Calu3 (cell line): ENCODE measurements at places on chromosomes 11 and 22.

DNA sequence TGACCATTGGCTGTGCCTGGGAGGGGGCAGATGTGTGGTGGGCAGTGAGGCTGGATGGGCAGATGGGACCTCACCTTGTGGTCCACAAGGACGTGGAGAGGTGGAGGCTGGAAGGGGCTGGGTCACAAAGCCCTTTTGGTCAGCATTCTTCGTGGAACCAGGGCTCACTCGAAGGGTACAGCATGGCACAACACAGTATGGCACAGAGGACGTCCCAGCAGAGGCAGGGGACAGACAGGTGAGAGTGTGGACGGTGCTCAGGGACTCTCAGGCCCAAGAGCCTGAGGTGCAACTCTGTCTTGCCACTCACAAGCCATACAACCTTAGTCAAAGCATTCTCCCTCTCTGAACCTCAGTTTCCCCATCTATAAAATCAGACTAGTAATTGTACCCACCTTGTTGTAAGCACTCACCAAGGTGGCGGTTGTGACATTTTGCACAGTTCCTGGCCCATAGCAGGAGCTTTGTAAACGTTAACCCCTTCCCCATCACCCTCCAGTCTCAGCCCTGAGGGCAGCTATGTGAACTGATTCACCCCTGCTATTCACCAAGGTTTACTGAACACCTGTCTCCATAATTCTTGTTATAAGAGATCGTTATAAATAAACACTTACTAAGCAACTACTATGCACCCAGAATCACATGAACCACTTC is 11.6 kb upstream of the TSKU start:
- DNase-seq, result no peak

DNA sequence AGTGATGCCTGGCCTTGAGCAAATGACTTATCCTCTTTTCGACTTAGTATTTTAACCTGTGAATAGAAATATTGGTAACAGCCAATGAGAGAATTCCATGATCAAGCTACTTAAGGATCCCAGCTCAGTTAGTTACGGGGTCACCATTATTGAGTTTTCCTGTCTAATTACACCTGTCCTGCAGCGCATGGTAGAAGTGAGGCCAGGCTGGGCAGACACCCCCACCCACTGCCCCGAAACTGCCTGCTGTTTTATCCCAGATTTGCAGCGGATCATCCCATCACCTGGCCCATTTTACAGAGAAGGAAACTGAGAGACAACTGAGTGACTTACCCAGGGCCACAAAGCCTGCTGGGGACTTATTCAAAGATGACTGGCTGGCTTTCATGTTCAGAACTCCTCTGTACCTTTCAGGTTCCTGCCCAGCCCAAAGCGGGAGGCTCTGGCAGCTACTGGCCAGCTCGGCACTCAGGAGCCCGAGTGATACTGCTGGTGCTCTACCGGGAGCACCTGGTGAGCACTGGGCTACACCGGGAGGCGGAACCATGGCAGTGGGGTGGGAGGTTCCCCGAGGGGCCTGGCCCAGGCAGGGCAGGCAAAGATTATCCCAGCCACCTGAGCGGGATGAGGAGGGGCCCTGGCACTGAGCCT is 1.4 kb downstream of the MUS81 start:
- DNase-seq, result no peak

DNA sequence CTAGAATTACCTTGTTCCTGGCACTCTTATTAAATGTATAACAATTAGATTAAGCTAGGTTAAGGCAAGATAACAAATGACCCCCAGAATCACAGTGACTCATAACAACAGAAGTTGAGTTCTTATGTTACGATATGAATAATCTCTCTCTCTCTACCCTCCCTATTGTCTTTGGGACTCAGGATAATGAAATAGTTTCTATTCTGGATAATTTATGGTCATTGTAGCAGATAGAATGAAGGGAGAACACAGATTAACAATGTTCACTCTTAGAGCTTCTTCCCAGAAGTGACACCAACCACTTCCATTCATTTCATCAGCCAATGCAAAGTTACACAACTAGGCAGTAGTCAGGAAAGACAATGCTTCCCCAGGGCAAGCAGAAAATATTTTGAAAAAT is 334.5 kb downstream of the C11orf87 start:
- no peak for DNase-seq

DNA sequence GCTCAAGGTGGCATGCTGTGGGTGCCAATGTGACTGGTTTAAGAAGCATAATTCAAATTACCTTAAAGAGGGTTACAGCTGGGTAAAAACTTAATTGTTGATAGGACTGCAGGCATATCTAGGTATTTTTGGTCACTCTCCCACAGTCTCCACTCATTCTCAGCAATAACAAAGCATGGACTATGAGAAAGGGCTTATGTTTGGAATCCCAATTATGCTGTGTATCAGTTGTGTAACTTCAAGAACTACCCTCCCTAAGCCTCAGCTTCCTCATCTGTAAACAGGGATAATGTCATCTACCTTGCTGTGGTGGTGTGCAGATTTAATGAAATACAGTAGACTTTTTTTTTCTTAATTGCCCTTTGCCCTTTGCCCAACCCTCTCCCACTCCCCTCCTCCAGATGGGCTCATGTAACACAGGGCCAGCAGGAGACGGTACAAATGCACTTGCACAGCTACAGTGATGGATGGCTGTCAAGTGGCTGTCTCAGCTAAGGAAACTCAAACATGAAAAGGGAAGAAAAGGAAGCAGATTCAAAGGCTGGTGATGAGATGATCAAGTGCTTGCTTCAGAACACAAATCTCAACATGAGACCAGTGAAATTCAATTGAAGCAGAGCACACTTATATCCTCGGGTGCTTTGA is 37.6 kb downstream of the MAP6 start:
- no peak for DNase-seq

GRCh38 chr22:24463071-24463760 is 31.9 kb upstream of the UPB1 start:
- no peak for DNase-seq

- no peak for DNase-seq
Measured at GRCh38 chr22:30290342-30291057, 1.2 kb upstream of the CASTOR1 start.

DNA sequence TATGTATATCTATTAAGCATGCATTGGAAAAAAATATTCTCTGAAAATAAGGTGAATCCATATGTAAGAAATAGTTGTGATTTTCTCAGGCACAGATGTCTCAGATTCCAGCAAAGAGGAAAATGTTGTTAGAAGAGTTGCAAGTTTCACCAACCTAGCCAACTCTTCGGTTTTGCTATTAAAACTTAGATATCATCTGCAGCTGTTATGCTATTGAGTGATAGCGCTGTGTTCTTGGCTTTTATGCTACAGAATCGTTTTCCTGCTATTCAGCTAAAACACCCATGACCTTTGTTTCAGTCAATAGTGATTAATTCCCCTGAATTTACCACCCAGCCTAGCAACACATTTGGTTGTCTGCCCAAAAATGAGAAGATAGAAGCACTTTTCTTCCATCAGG is 795.6 kb upstream of the ANO3 start:
- DNase-seq, result no peak

DNA sequence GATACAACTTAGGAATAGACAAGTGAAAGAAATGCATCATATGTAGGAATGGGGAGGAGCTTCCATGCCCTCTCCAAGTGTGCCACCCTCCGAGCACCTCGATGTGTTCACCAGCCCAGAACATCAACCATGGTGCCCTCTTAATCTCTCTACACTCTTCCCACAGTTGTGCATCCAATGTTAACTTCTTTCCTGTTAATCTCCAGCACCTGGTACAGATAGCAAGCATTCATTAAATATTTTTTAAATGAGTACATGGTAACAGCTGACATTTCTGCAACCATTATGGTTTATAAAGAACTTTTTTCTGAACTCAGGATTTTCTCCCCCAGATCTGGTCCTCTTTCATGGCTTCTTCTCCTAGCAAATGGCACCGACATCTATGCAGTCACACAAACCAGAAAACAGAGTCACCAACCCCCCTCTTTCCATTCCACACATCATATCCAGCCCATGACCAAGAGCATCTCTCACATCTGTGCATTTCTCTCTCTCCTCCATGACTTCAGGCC is 118.1 kb upstream of the CLPB start:
- DNase-seq, result no peak

DNA sequence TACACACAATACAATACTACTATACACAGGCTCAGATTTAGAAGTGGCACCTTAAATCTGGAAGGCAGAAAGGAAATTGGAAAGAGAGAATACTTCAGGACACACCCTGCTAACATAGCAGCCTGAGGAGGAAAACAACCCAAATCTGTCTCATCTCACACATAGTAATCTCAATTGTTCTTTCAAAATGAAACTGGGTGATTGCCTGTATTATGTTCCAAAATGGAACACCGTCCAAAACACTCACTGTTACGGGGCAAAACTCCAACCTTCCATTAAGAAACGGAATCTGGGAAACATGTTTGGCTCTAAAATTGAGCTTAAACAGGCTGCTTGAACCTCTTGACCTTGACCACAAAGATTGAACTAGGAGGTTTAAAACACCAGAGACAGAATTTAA is 572.6 kb downstream of the OPCML start:
- DNase-seq, result no peak

GRCh38 chr22:48370508-48371325 is 1457.0 kb downstream of the BRD1 start:
- DNase-seq, result no peak

GRCh38 chr11:28836285-28837081 is 728.3 kb downstream of the METTL15 start:
- DNase-seq, result peak; percentile 60

- DNase-seq, result no peak
Measured at GRCh38 chr11:72744474-72744873, 7.7 kb downstream of the ARAP1 start.

DNA sequence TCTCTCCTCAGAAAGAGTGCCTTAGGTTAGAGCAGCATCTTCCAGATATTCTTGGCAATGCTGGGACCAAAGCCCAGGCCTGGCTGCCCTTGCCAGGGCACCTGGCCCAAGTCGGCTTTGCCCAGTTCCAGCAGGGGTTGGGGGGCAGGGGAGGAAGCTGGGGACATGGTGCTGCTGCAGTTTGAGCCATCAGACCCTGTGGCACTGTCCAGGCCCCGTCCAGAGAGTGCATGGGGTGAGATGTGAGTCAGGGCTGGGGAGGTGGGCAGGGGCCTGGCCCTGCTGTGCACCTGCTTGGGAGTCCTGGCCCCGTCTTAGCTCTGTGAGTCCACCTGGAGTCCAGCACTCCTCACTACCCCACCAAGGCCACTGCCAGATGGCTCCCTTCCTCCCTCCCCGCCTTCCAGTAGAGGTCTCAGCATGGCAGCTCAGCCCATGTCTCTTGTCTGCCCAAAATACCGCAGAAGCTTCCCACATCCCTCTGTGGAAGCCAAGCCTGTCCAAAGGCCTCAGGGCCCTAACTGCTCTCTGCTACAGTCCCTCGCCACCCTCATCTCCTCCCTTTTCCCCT is 16.6 kb downstream of the DERL3 start:
- no peak for DNase-seq

GRCh38 chr22:24284747-24285203 is 14.1 kb downstream of the SPECC1L start:
- no peak for DNase-seq

GRCh38 chr22:20429254-20430100 is 8.1 kb downstream of the SCARF2 start:
- peak; percentile 58 for DNase-seq

- DNase-seq, result no peak
Measured at GRCh38 chr11:111357150-111358037, 21.7 kb downstream of the POU2AF1 start.

DNA sequence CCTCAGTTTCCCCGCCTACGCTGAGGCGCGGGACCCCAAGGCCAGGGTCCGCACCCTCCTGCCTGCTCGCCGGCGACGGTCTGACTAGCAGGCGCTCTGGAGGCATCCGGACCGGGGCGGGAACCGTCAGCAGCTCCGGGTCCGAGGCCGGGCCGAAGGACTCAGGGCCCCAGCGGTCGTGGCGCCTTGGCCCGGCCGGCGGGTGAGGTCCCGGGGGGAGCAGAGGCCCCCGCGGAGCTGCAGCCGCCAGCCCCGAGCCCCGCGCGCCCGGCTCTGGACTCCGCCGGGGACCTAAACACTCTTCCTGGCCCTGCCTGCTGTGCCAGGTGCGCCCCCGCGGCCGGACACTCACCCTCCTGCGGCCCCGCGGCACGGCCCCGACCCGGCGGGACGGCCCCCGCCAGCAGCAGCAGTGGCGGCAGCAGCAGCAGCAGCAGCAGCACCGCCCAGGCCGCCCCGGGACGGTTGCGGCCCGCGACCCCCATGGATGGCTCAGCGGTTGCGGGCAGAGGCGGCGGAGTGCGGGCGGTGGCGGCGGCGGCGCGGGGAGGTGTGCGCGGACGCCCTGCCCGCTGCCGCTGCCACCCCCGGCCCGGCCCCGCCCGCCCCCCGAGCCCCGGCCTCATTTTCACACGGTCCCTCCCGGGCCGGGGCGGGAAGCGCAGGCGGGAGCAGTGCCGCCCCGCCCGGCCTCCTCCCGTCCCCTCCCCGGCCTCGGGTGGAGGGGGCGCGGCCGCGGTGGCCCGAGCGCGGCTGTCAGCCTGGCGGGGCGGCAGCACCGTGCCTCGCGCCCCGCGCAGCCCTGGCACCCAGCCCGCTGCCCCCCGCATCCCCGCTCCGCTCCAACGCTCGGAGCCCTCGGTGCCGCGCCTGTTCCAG is at the start of gene SCUBE2:
Gene SCUBE2, minus strand, starts transcription at position 556 of the 879 bp plus-strand sequence. Its CDS starts 71 bp downstream, at position 485.
- DNase-seq, result no peak

DNA sequence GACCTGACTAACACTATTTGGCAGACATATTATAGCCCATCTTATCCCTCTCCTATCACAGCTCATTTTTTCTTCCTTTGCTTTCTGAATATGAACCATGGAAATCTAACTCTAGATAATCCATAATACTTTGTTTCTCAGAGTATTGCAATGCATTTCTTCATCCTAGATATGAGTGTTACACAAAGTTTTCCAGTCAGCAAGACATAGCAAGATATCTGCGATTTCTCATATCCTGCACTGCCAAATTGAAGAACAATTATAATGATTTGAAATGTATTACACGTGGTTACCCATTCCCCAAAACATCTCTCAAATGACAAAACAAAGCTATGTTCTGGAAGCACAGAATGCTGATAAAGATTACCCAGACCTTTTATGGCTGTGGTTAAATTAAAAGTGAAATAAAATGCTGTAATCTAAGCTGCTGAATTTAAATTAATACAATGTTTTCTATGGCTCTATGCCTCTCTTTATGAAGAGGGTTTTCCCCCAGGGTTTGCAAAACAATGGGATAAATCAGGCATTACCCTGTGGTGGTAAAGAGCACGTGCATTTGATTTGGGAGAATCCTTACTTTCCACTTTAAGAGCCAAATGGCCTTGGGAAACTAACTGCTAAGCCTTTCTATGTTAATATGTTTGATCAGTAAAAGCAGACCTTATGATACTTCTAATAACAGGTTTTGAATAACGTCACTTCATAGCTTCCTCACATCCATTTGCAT is 1291.0 kb upstream of the CNTN5 start:
- no peak for DNase-seq

DNA sequence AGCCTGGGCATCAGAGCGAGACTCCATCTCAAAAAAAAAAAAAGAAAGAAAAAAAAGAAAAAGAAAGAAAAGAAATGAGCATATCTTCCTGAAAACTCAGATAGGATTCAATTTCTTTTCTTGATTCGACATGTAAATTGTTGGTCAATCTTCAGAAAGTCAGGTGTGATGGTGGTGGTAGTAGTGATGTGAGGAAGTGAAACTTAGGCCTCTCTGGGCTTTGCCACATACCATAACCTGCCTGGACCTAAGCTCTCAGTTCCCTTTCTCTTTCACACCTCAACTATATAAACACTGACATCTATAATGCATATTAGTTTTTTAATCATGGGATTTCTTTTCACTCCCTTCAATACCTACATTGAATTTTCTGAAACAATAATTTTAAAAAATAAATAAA is 98.0 kb upstream of the TBCEL start:
- DNase-seq, result no peak

GRCh38 chr22:38815842-38816241 is 21.9 kb upstream of the DNAL4 start:
- no peak for DNase-seq

GRCh38 chr11:82507288-82507687 is 226.4 kb downstream of the FAM181B start:
- no peak for DNase-seq
